ENCODE measurements at places on chromosomes 7 and 10. TPM values are rescaled to one million over a fixed set of nuclear protein-coding genes. Genes with fewer than 3 reads are reported as not detected.

The ZNF273 gene
- 8.1 TPM for total RNA-seq

The CCDC146 gene
- 7.2 TPM for total RNA-seq

The ZNF22 gene
- total RNA-seq = 32.0 TPM

The ITIH2 gene
- 0.22 TPM for total RNA-seq

The TUBB8 gene
- not detected for total RNA-seq

The IL2RA gene
- total RNA-seq = 1.0 TPM

The HABP2 gene
- total RNA-seq = 2.3 TPM

The HTRA1 gene
- total RNA-seq = 204 TPM

The CRTAC1 gene
- 0.33 TPM for total RNA-seq

The ERVW-1 gene
- total RNA-seq = not detected

The ALKBH4 gene
- 14.6 TPM for total RNA-seq

The FAM25G gene
- total RNA-seq = not detected

The STOX1 gene
- total RNA-seq = 1.3 TPM

The AOAH gene
- total RNA-seq = 9.5 TPM

The SLC26A5 gene
- not detected for total RNA-seq

The ABCA13 gene
- total RNA-seq = 0.10 TPM

The OR6B1 gene
- total RNA-seq = not detected

The NUTM2B gene
- 1.2 TPM for total RNA-seq

The ATRNL1 gene
- total RNA-seq = 119 TPM

The POU6F2 gene
- total RNA-seq = 0.23 TPM

The ZNF467 gene
- 12.5 TPM for total RNA-seq

All from ovary (tissue), 10 donors.